CD4-positive, alpha-beta T cell treated with Interleukin-2 at 100 ng/mL for 4 hours (primary cell): ENCODE measurements at places on chromosomes 3 and 15.

- DNase-seq = no peak
These were observed 28.6 kb downstream of the TMEM202 start for GRCh38 chr15:72426753-72427152.

DNA sequence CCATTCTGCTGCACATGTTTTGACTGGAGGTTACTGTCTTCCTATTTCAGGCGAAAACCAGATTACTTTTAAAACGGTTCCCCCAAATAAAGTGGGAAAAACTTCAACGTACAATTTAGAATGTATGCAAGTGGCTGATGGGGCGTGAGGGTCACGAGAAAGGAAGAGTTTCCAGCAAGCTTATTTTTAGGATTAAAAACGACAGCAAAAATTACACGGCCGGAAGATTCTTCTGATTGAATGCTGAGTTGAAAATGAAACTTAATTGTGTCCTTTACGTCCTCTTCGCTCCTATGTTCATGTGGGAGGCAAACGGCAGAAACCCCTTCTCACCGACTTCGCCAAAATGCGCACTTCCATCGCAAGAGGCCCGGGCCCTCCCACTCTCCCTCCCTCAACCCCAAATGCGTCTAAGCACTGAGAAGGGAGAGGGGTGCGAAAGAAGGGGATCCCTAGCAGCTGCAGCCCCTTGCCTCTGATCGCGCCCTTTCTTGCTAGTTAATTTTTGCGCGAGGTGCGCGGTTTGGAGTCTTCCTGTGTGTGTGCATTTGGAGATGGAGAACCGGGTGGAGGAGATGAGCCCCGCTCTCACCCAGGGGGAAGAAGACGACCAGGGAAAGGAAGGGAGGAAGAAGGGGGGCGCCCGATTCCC lies 656 bp downstream of the CD47 start:
- peak; percentile 54 for DNase-seq

- DNase-seq = no peak
These were observed 70.1 kb downstream of the HOMER2 start for GRCh38 chr15:82882273-82882928.

DNA sequence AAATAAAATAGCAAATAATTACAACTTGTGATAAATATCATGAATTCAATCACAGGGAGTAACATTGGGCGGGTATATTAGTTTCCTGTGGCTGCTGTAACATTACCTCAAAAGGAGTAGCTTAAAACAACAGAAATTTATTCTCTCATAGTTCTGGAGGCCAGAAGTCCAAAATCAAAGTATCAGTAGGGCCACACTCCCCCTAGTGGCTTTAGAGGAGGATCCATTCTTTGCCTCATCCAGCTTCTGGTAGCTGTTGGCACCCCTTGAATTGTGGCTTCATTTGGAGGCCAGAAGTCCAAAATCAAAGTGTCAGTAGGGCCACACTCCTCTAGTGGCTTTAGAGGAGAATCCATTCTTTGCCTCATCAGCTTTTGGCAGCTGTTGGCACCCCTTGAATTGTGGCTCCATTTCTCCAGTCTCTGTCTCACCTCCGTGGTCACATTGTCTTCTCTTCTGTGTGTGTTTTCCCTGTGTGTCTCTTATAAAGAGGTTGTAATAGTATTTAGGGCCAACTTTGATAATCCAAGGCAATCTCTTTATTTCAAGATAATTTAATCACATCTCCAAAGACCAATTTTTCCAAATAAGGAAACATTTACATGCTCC lies 3.1 kb upstream of the CFAP20DC start:
- peak; percentile 10 for DNase-seq

- DNase-seq = no peak
These were observed 127.0 kb upstream of the CCDC54 start for GRCh38 chr3:107250221-107250620.

- DNase-seq = no peak
These were observed 85.4 kb downstream of the TNIK start for GRCh38 chr3:171374661-171375285.

DNA sequence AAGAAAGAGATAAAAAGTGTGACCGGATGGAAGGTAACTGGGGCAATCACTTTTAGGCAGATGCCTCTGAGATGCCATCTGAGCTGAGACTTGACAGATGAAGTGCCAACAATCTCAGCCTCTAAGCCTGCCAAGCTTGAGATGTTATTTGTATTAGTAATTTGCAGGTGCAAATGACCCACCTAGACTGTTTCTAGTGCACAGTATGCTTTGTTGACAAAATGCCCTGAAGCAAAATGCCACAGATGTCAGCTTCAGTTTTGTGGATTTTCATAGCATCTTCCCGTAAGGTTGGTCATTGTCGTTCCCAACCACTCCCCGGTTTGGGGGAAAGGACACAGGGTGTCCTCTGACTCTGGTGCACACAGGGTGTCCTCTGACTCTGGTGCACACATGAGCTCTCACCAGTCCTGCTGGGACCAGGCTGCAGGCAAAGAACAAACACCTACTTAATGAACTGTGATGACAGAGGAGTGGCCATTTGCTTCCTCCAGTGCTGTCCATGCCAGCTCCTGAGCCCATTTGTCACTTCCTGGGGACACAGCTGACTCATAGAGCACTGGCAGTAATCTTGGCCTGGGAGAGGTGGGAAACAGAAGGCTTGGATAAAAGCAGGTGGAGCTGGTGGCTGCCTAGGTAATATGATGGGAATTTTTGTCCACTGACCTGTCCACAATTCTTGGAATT lies 16.7 kb upstream of the PPP1R2 start:
- no peak for DNase-seq

GRCh38 chr15:83598031-83598430 lies 55.9 kb upstream of the ADAMTSL3 start:
- no peak for DNase-seq

DNA sequence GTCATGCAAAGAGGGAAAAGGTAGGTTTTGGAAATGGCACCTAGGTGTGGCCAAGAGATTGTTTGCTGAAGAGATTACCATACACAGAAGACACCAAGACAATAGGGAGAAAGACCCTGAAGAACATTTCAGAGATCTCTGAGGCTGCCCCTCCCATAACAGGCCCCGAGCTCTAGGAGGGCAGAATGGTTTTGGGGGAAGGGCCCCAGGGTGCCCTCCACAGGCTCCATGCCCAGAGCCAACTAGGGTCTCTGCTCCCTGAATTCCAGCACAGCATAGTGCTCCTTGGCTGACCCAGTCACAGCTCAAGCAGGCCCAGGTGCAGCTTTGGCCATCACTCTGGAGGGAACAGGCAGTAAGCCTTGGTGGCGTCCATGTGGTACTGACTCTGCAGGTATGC lies 163.9 kb downstream of the RAB11A start:
- no peak for DNase-seq

DNA sequence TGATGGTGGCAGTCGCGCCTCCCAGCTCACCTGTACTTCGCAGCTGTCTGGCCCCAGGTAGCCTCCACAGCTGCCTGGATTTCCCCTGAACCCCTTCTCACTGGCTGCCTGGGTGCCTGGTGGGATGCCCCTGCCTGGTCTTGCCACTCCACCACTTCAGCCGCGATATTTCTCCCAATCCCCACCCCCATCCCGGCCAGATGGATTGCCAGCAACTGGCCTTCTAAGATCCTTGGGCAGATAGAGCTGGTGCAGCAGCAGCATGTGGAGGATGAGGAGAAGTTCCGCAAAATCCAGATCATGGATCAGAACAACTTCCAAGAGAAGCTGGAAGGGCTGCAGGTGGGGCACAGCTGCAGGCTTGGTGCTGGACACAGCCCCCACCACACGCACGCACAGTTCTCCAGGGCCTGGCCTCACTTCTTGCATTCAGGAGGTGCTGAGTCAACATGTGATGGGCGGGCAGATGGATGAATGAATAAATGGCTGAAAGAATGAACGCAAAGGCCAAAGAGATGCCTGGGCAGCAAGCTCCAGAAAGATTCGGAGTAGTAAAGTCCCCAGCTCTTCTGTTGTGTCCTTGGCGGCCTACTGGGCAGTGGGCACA lies 35.7 kb downstream of the DNAH1 start:
- DNase-seq = no peak

DNA sequence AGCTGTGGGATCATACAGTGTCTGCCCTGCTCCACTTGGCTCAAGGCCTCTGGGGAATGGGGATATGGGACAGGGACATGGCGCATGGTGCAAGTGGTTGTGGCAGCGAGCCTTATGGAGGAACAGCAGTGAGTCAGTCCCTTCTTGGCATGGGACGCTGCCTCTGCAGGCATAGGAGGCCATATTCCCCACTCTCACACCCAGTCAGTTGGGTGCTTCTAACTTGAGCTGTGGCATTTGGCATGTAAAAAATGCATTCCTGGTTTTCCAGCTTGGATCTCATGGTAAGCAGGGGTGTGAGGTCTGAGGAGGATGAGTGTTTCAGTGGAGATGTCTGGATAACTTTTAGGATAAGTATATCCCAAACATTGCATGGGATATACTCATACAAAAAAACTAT lies 31.6 kb upstream of the UBE2Q2 start:
- no peak for DNase-seq

- DNase-seq = no peak
These were observed 7.3 kb upstream of the SERPINI2 start for GRCh38 chr3:167481164-167481563.

DNA sequence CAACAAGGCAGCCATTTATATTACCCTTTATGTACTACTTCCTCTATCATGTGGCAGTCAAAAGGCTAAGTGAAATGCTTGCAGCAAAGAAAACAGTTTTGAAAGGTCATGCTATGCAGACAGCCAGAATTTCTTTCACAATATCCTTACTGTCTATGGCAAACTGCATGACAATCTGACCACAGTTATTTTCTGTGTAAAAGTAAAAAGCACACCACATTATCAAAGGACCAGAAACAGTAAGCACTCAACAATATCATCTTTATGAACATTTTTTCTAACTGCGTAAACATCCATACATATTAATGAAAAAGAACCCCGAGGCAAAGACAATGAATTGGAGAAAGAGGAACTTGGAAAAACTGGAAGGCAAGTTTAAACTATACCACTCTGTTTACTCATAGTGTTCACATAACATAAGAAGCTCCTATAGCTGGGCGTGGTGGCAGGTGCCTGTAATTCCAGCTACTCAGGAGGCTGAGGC lies 47.9 kb downstream of the PIK3CB start:
- no peak for DNase-seq
